ENCODE measurements at places on chromosomes 16 and 17.
A peak's percentile ranks its signal among the peaks of the same experiment; 100 is the strongest.

DNA sequence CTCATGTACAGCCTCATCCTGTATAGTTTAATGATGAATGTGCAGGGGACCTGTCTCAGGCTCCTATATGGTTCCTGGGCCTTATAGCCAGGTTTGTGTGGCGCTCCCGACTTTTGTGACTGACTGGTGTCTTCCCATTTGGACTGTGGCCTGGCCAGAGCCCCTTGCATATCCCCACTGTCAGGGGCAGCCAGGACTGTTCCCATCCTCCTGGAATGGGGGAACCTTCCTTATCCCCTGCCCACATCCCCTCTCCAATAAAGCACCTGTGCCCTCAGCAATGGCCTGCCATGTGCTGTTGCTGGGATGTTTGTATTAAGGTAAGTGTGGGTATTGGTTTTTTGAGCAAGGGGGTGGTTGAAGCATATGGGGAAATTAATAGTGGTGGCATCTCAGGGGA lies 2.6 kb downstream of the B3GNT9 start:
- DNase-seq: peak; percentile 75

DNA sequence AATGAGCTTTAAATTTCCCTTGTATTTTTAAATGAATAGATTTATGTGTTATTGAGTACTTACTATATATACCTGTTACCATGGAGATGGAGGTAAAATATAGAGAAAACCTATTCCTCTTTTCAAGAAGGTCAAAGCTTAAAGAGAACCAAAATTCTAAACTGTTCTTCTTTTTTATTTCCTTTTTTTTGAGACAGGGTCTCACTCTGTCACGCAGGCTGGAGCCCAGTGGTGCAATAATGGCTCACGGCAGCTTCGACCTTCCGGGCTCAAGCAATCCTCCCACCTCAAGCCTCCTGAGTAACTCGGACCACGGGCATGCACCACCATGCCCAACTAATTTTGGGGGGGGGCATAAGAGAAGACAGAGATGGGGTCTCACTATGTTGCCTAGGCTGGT lies 25.0 kb upstream of the TMEM97 start:
- DNase-seq: no peak

DNA sequence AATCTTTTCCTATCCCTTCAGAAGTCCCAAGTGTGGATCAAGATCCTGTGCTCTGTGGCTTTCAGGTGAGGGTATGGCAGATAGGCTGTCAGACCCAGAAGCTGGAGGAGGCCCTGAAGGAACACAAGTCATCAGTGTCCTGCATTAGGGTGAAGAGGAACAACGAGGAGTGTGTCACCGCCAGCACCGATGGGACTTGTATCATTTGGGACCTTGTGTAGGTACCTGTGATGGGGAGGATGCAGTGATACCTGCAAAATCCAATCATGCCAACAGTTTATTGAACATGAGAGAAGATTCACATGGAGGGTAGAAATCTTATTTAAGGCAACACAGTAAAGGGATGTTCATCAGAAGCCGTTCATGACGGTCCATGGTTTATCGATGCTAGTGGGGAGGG lies 10.0 kb upstream of the USP43 start:
- no peak for DNase-seq

DNA sequence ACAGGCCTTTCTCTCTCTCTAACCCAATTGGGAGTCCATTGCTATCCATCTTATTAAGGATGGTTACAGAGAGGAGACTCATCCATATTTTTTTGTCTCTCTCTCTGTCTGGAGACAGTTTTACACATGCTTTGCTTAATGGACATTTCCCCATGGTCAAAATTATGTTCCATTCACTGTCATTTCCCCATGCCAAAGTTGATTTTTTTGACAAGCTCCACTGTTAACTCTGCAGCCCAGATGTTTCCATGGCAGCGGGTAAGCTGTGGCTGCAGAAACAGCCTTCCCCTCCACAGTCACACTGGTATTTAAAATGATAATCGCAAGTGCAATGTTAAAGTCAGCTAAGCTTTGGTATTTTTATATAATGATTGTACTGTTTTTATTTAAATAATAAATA lies 63.9 kb upstream of the HLF start:
- no peak for DNase-seq

- DNase-seq: peak; percentile 78
Measured at GRCh38 chr17:39664581-39665561, at the start of gene TCAP. Gene TCAP (plus strand): TSS chr17:39665349. CDS start chr17:39665360, 11 bp downstream.

DNA sequence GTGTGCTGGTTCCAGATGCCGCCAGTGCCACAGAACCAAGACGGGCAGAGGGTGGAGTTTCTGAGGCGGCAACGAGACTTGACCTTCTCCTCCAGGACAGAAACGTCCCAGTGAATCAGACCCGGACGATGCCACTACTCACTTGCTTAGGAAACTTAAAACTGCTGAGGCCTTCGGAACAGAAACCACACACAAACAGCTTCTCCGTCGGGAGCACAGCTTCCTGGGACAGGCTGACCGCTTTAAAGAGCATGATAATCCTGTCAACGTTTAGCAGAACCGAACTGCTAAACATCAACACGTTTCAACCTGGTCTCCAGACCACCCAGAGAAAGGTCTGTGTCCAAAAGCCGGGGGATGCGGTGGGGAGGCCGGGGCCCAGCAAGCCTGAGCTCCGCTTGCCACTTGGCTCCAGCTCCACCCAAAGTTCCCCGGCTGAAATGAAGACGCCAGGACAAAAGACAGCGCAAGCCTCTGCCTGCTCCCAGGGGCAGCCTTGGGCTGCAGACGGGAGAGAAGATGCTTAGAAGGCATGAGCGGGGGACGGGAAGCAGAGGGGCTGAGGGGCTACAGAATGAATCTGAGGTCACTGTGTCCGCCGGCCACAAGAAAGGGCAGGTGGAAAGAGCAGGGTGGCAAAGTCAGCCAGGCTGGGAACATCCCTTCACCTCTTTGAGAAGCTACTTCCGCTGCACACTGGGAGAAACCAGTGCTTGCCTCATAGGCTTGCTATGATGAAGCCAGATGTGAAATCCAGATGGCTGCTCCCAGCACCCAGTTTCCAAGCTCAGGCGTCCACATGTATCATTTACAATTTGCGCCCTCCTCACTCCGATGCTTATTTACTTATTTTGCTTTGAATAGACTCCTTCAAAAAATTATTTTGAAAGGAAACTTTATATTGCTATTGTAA lies 69.0 kb downstream of the MRM3 start:
- peak; percentile 96 for DNase-seq

GRCh38 chr17:42386777-42387657 lies 1.2 kb downstream of the STAT3 start:
- DNase-seq: peak; percentile 80

- peak; percentile 95 for DNase-seq
Measured at GRCh38 chr17:61415374-61416210, 15.9 kb downstream of the TBX2 start.

GRCh38 chr16:65713181-65713808 lies 591.4 kb upstream of the CDH11 start:
- DNase-seq: no peak

DNA sequence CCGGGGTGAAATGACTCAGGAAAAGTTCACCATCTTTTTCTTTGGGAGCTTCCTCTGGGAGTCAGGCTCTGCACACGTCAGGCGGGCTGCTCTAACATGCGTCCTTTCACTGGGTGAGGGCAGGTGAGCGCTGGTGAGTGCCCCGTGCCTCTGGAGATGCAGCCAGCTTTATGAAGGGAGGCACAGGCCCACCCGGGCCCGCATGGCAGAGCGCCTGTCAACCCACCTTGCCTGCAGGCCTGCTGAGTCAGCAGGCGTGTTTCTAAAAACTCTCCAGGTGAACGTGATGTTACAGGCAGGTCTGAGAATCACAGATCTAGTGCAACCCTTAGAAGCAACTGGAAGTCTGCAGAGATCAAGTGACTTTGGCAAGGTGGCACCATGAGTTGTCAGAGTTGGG lies 18.4 kb downstream of the MAP1LC3B start:
- no peak for DNase-seq

DNA sequence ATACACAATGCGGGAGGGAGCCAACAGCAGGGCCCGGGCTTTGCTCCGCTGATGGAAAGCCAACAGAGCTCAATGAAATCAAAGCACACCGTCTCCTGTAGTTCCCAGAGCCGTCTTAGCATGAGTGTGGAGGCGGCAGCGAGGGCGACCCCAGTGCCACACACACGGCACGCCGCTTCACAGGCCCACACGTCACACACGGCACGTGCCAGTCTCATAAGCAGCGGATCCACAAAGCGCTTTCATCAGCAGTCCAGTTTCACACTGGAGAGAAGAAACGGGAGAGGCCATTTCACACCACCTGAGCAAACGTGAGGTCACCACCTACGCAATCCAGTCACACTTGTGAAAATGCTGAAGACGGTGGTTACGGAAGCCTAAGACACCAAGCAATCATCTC lies 34.8 kb downstream of the CYB5D2 start:
- no peak for DNase-seq

DNA sequence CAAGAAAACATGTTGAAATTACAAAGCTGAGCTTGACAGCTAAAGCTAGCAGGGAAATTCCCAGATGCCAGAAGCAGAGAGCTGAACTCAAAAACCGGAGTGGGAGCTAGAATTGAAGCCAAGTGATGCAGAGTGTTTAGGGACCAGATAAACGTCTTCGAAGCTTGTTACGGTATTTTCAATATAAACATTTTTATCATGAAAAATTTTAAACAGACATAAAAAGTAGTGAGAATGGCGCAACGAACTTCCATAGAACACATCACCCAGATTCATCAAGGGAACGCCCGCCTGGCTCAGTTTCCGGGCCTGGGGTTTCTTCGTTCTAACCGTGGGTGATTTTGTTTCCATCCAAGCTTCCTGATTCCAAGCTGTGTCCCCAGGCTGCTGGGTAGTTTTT lies 18.1 kb downstream of the SPNS2 start:
- DNase-seq: no peak

DNA sequence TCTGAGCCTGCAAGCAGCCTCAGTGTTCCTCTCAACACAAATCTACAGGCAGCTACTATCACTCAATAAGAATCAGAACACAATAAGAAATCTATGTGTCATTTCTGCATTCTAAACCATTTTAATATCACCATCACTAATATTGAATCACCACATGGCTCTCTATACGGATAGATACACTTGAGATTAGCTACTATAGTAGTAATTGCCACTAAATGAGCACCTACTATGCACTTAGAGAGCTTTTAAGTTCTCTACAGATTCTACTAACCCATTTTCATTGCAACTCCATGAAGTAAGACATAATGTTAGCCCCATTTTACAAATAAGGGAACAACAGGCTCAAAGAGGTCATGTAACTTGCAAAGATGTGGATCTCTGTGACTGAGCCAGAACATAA lies 132.8 kb upstream of the DYNLRB2 start:
- no peak for DNase-seq

- DNase-seq: no peak
Measured at GRCh38 chr16:27579087-27579980, 29.4 kb downstream of the KATNIP start.

DNA sequence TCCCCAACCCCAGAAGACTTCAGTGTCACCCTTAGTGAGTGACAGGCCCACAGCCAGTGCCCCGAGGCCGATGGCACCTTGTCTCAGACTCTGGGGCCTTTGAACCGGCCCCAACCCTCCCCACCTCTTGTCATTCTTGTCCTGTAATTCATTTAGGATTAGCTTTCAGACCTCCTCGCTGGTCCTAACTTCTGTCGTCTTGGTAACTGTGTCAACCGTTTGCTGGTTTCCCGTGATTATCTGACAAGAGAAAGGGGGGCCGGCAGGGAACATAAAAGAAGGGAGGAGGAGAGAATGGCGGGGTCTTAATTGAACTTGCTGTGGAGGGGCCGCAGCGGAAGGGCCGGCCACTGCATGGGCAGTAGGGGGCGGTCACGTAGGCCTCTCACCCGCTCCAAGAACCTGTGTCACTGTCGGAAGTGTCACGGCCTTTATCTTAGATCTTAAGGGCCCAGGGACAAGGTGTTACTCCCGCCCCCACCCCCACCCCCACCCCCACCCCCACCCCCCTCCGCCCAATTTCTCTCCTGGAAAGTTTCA lies 46.5 kb upstream of the GSE1 start:
- no peak for DNase-seq

GRCh38 chr17:81057079-81057730 lies 22.3 kb downstream of the BAIAP2 start:
- DNase-seq: peak; percentile 89

- DNase-seq: no peak
Measured at GRCh38 chr17:61317779-61318178, 81.9 kb upstream of the TBX2 start.

- peak; percentile 45 for DNase-seq
Measured at GRCh38 chr17:17665255-17665654, 16.0 kb upstream of the RAI1 start.

- DNase-seq: no peak
Measured at GRCh38 chr17:65185668-65186382, 48.7 kb downstream of the RGS9 start.

GRCh38 chr17:79933863-79934652 lies 94.8 kb upstream of the CBX4 start:
- DNase-seq: peak; percentile 94

GRCh38 chr16:58738672-58739296 lies 4.7 kb upstream of the GOT2 start:
- no peak for DNase-seq

GRCh38 chr17:74987909-74988711 lies 678 bp downstream of the CDR2L start:
- peak; percentile 97 for DNase-seq

GRCh38 chr16:5895976-5896375 lies 798.4 kb upstream of the EEF2KMT start:
- DNase-seq: peak; percentile 17

DNA sequence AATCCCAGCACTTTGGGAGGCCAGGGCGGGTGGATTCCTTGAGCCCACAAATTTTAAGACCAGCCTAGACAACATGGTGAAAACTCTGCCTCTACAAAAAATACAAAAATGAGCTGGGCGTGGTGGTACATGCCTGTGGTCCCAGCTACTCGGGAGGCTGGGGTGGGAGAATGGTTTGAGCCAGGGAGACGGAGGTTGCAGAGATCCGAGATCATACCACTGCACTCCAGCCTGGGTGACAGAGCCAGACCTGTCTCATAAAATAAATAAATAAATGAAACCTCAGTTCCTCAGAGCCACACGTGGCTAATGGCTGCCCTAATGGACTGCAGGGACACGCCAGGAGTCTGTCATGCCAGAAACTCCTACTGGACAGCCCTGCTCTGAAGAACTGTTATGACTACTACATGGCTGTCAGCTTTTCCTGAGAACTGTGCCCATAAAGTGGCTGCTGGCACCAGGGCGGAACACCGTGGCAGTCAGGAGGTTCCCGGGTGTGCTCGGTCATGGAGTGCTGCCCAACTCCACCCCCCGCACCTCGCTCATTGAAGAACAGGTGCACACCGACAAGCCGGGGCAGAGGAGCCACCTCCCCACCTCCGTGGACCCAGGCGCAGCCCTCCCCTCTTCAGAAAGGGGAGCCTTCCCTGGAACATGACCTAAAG lies 4.3 kb downstream of the TMEM11 start:
- no peak for DNase-seq

GRCh38 chr16:84460406-84461028 lies 43.9 kb downstream of the MEAK7 start:
- peak; percentile 45 for DNase-seq

DNA sequence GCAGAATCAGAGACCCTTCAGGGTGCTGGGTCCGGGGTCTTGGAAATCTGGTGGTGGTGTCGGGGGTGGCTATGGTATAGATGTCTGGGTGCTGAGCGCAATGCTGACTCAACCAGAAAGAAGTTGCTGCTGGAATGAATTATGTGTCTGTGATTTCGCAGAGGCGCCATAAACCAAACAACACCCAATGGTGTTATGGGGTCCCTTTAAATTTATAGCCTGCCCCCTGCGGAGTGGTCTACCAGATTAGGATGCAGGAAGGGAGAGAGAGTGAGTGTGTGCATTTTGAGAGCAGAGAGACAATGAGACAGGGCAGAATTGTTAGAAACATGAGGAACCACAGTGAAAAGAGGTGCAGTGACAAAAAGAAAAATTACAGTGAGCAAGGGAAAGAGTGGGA lies 100.7 kb upstream of the CDH11 start:
- no peak for DNase-seq
